ENCODE measurements at places on chromosomes 7 and 10.

DNA sequence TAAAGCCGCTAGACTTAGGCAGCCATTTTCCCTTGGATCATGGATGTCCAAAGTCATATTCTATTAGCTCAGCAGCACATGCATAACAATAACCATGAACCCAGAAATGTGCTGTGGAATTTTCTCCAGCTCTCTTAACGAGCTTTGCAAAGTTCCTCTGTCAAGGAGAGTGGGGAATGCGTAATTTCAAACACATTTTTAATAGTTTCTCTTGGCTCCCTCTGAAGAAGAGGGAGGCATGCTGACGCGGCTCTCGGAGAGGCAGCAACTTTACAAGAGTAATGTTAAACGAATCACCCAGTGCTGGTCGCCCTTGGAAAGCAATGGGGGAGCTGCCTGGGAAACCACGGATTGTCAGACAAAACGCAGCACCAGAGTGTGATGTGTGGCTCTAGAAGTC, 114.8 kb downstream of the RAB18 start:
- peak; percentile 11 for DNase-seq
- H3K36me3 ChIP-seq, result no peaks in the 10 kb centered on the region
- H3K27me3 ChIP-seq, result no peaks in the 10 kb centered on the region
- H3K27ac ChIP-seq, result no peak overlapping the region
- H3K4me3 ChIP-seq, result no peak overlapping the region

- H3K4me1 ChIP-seq, result no peaks in the 10 kb centered on the region
- H3K4me3 ChIP-seq, result no peak overlapping the region
- DNase-seq, result no peak
- no peak overlapping the region for H3K27ac ChIP-seq
- H3K27me3 ChIP-seq, result no peaks in the 10 kb centered on the region
- no peaks in the 10 kb centered on the region for H3K36me3 ChIP-seq
These were observed 162.9 kb upstream of the PRSS58 start for GRCh38 chr7:142420554-142421362.

DNA sequence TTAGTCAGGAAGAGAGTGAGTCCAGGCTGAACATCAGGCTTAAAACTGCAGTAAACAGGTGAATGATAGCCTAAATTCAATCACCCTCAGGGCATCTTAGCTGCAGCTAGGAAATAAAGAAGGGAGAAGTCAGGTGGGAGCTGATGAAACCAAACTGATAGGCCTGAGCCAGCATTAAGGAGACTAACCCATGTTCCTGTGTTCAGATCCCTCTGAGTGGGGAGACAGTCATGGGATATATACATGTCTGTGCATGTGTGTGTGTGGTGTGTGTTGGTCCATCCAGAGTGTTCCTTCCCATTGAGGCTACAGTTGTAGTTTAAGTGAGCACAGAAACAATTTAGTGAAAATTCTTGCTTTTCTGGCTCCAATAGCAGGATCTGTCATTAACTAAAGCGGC, 480.9 kb downstream of the PHTF2 start:
- no peaks in the 10 kb centered on the region for H3K36me3 ChIP-seq
- no peak overlapping the region for H3K4me3 ChIP-seq
- H3K4me1 ChIP-seq, result no peaks in the 10 kb centered on the region
- H3K27me3 ChIP-seq, result no peaks in the 10 kb centered on the region
- no peak for DNase-seq

GRCh38 chr7:154553711-154554265, 449.1 kb downstream of the PAXIP1 start:
- H3K36me3 ChIP-seq, result no peaks in the 10 kb centered on the region
- no peaks in the 10 kb centered on the region for H3K4me1 ChIP-seq
- no peak overlapping the region for H3K27ac ChIP-seq
- H3K4me3 ChIP-seq, result no peak overlapping the region
- DNase-seq, result no peak

- H3K4me1 ChIP-seq, result no peaks in the 10 kb centered on the region
- H3K27me3 ChIP-seq, result no peaks in the 10 kb centered on the region
- H3K36me3 ChIP-seq, result no peaks in the 10 kb centered on the region
- no peak overlapping the region for H3K4me3 ChIP-seq
These were observed 322.9 kb upstream of the AKR1E2 start for GRCh38 chr10:4503076-4503475.

GRCh38 chr7:102849538-102849937, 63.3 kb upstream of the LRRC17 start:
- no peak for DNase-seq
- no peak overlapping the region for H3K27ac ChIP-seq
- no peaks in the 10 kb centered on the region for H3K27me3 ChIP-seq
- no peak overlapping the region for H3K4me3 ChIP-seq

Measured in kidney (tissue), 22 donors.